ENCODE measurements at places on chromosomes 5 and 9.

DNA sequence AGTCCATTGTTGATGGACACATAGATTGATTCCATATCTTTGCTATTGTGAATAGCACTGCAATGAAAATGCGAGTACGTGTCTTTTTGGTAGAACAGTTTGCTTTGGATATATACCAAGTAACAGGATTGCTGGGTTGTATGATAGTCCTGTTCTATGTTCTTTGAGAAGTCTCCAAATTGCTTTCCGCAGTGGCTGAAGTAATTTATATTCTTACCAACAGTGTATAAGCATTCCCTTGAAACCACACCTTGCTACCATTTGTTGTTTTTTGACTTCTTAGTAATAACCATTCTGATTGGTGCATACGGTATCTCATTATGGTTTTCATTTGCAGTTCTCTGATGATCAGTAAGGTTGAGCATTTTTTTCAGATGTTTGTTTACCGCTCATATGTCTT is 792.9 kb downstream of the PTPRD start:
- DNase-seq, result no peak

DNA sequence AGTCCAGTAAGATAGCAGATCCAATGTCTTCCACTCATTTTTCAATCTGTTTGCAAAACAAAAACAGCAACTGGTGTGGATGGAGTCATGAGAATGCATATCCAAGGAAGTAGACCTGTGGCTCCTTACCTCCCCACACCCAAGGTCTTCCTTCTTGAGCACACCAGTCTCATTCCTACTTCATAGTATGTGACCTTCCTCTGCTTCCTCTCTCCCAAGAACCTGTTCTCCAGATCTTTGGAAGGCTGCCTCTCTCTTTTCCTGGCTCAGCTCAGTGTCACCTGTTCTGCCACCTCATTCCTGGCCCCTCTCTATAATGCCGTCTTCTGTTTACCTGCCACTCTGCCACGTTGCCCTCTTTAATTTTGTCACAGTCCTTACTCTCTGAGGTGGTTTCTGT is 7.9 kb upstream of the TRIM7 start:
- no peak for DNase-seq

DNA sequence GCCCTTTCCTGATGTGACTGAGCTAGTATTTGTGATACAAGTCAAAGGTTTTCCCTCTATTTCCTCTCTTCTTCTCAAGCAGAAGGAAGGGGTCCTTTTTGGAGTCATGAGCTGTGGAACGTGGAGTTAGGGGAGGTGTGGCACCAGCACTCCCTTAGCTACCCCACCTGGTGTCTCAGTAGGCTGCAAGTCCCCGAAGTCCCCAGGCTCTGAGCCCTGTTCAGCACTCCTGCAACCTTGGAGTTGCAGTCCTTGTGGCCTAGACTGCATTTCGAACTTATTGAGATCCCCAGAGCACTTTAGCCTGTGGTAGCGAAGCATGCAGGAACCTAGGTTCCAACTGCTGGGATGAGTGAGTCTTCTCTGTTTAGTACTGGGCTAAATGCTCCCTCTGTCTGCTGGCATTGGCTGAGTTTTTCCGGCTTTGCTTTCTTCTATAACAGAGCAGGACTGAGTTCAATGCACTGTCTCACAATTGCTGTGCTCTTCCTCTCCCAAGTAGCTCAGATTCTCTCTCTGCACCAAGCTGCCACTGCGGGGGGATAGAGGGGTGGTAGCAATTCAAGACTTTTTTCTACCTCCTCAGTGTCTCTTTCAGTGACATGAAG is 600.7 kb upstream of the CDH9 start:
- DNase-seq, result no peak

GRCh38 chr9:4207123-4207875 is 92.6 kb downstream of the GLIS3 start:
- DNase-seq, result no peak

Data from stimulated activated CD4-positive, alpha-beta T cell treated with anti-CD3 and anti-CD28 coated beads, TNF-alpha, amount 100 ng/mL, for 1 hour (primary cell).